CD4-positive, alpha-beta T cell treated with Interleukin-17A for 1 hour (primary cell): ENCODE measurements at places on chromosomes 7 and 10.
A peak's percentile ranks its signal among the peaks of the same experiment; 100 is the strongest.

GRCh38 chr10:132359305-132360040, 27.5 kb downstream of the LRRC27 start:
- no peak for DNase-seq

GRCh38 chr10:68446179-68446578, 25.6 kb downstream of the DNA2 start:
- no peak for DNase-seq

GRCh38 chr7:79735012-79735411, 281.5 kb upstream of the MAGI2 start:
- DNase-seq = no peak

- DNase-seq = no peak
These were observed 250.4 kb upstream of the CACNA2D1 start for GRCh38 chr7:82694022-82694421.

DNA sequence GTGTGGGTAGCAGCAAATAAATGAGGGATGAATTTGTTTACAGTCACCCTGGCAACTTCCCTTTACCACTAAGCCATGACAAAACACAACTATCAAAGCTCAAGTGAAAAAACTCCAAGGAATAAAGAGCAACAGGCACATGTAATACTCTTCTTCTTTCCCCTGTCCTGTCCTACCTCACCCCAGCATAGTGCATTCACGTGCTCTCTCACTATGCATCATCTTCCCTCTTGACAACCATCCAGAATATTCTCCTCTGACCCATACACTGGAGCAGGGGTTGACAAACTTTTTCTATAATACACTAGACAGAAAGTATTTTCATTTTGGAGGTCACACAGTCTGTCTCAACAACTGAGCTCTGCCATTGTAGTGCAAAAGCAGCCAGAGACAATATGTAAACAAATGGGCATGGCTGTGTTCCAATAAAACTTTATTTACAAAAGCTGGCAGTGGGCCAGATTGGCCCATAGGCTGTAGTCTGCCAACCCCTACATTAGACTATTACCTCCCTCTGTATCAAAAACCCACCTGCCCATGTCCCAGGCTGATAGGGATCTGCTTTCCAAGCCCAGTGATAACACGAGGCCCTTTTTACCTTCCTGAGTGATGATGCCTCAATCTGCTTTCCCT, 354.5 kb downstream of the FGFR2 start:
- DNase-seq = no peak

DNA sequence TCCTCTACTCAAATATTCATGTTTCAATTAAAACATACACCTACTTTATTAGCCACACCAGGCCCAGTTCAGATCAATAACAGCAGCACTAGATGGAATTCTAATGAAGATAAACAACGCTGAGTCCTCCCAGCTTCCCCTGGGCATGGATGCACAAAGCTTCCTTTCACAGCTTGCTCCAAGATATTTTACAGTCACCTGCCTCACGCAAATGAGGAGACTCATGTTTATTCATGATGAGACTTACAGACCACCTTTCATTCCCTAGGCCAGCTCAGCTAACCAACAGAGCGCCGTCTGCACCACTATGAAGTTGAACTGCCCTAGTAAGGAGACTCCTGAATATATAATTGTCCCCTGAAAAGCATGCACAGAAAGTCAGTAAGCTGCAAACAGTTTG, 283.0 kb upstream of the AOAH start:
- DNase-seq = no peak

- DNase-seq = no peak
These were observed 87.8 kb upstream of the RHEB start for GRCh38 chr7:151607464-151607867.

DNA sequence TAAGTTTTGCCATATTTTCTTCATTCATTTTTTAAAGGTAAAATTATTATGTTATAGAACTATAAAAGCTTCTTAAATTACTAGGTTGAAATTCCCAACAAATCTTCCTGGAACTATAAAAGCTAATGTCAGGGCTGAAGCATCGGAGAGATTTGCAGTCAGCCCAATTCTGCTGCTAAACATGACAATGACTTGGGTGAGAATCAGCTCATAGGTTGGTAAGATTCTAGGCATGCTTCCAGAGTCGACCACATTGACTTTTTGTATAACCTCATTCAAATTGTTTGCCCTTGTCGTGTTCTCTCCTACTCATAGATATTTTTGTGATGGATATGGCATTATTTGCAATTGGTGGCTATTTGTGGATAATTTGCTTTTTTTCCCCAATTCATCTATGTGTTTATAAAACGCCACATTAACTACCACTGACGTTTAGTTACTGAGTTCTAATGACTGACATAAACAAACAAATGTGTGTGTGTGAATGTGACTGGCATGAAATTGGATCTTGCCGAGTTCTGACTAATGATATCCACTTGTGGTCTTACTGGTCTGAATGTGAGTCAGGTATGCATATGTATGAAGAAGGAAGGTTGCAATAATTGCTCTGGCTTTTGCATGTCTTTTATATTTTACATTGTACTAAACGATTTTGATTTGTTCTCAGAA, 579.8 kb downstream of the PARD3 start:
- DNase-seq = no peak

DNA sequence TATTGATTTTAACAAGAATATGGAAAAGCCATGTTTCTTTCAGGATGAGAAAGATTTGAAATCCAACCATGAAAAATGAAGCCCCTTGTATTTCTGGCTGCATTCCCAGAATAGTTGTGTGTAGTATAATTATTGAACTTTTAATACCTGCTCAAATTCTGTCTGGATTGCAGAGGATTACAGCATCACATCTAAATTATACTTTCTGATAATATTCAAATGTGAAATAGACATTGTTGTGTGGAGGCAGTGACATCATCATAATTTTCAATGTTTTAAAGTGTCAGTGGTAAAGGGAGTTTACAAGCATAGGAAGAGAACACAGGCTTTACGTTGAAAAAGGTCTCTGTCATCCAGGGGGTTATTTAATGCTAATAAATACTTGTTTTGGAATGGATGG, 93.4 kb downstream of the POLL start:
- no peak for DNase-seq

- DNase-seq = no peak
These were observed 376.0 kb downstream of the SORCS3 start for GRCh38 chr10:105017116-105017515.

DNA sequence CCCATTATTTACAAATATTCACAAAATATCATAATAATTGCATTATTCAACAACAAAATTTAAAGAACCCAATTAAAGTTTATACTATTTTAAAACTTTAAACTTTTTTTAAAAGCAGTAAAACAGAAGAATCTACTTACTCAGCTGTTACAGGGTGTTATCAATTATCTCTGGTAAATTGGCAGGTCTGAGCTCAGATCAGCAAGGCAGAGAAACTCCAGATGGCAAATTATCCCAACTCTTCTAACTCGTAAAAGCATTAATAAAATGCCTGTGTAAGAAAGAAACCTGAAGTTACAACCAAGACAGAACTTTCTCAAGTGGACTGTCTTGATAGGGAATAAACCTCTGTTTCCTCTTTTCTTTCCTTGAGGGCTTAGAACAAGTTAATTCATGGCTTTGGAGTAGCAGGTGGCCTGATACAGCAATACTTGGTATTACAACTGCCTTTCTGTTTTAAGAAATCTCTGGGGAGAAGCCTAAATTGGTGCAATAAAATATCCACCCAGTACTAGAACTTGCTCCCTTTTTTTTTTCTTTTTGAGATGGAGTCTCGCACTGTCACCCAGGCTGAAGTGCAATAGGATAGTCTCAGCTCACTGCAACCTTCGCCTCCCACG, 275.3 kb upstream of the MKLN1 start:
- DNase-seq = no peak

- DNase-seq = no peak
These were observed 67.1 kb downstream of the LSMEM1 start for GRCh38 chr7:112547916-112548315.

- no peak for DNase-seq
These were observed 573.4 kb downstream of the ETV1 start for GRCh38 chr7:13416071-13416470.

DNA sequence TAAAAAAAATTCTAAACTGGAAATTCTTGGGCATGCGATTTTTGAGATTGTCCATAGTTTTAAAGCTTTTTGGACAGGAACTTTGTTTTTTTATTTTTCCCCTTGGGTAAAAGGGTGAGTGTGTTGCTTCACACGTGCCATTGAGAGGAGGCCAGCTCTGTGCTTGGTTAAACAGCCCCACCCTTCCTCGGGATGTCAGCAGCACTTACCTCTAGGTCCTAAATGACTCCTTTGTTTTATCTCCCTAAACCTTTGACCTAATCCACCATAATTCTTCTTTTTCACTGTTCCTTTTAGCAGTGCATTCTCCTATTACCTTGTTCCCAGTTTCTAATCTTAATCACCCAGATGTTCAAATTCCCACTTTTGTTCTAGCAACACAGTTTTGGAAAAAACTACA, 83.5 kb downstream of the SEMA3D start:
- DNase-seq = no peak

- DNase-seq = no peak
These were observed 492.2 kb downstream of the CCSER2 start for GRCh38 chr10:84820596-84820995.

DNA sequence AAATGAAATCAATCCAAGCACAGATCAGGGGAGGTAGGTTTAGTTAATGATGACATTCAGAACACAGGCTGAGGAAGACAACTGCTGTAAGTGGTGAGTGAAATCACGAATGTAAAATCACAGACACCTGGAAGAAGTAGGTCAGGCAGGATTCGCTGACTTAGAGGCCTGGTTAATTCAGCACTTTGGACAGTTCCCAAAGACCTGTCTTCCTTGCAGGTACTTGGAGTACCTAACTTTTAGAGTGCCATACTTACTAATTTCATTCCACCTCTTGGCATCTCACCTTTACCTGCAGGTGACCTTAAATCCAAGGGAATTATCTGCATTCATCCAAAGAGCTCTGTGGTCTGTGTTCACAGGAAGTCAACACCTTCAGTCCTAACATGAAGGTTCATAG, 822.3 kb downstream of the PHTF2 start:
- no peak for DNase-seq

- DNase-seq = peak; percentile 94
These were observed at the start of gene ZNF680 for GRCh38 chr7:64562626-64563278. ZNF680 (minus strand) TSS chr7:64563071; CDS start chr7:64562954, 117 bp downstream.

- DNase-seq = no peak
These were observed 11.1 kb downstream of the KCTD7 start for GRCh38 chr7:66639773-66640172.

DNA sequence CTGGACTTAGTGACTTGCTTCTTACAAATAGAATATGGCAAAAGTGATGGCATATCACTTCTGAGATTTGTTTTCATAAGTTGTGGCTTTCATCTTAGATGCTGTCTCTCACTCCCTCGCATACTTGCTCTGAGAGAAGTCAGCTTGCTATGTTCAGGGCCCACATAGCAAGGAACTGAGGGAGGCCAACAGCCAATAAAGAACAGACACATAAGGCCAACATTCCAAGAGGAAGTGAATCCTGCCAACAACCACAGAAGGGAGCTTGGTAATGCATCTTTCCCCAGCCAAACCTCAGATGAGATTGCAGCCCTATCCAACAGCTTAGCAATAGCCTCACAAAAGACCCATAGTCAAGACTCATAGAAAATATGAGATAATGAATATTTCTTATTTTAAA, 39.2 kb upstream of the DMTF1 start:
- DNase-seq = no peak

GRCh38 chr7:82549616-82550285, 106.2 kb upstream of the CACNA2D1 start:
- DNase-seq = peak; percentile 4

GRCh38 chr10:48238826-48239520, 35.5 kb downstream of the FRMPD2 start:
- DNase-seq = no peak

GRCh38 chr10:77282163-77282562, 355.4 kb downstream of the KCNMA1 start:
- no peak for DNase-seq

GRCh38 chr10:3782451-3783315, 2.3 kb downstream of the KLF6 start:
- peak; percentile 91 for DNase-seq
